ENCODE measurements at places on chromosomes 6 and 20.

DNA sequence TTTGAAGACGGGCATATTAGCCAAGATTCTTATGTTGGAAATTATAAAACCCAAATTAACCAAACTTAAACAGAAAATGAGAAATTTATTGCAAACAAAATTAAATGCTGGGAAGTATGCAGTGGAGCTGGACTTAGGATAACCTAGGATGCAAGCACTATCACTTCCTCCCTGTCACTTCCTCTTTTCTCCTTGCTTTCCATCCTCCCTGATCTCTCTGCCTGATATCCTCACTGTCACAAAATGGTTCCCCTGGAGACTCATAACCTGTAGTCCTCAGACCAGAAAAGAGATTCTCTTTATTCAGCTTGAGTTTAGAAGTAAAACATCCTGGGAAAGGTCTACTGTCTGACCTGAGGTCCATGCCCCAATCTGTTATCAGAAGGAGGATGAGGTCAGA is 7.4 kb upstream of the KLHL32 start:
- no peaks in the 10 kb centered on the region for H3K27me3 ChIP-seq
- DNase-seq, result no peak
- no peaks in the 10 kb centered on the region for H3K4me1 ChIP-seq
- H3K36me3 ChIP-seq, result no peaks in the 10 kb centered on the region

GRCh38 chr6:96812077-96812703 is 25.1 kb downstream of the GPR63 start:
- no peaks in the 10 kb centered on the region for H3K36me3 ChIP-seq
- H3K27ac ChIP-seq, result no peak overlapping the region
- no peaks in the 10 kb centered on the region for H3K4me1 ChIP-seq
- no peak for DNase-seq

DNA sequence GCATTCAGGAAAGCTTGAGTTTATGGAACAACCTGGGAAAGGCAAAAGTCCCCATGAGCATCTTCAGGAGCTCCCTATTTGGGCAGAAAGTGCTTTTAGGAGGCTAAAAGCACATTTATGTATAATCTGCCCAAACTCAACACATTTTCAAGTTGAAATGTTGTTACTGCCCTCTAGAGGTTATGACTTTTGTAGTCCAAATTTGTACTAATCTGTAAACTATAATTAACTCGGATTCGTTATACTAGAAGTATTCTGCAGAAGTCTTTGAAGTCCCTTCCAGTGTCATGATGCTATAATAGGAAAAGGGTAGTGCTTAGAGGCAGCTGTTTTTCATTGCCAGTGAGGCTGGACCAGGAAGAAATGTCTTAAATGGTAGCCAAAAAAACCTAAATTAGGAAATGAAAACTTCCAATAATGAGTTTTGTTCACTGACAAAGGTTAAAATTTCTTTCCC is 44.8 kb upstream of the EMILIN3 start:
- H3K4me3 ChIP-seq, result no peak overlapping the region
- no peaks in the 10 kb centered on the region for H3K27me3 ChIP-seq
- peaks cover 21% of the 10 kb centered on the region for H3K36me3 ChIP-seq

DNA sequence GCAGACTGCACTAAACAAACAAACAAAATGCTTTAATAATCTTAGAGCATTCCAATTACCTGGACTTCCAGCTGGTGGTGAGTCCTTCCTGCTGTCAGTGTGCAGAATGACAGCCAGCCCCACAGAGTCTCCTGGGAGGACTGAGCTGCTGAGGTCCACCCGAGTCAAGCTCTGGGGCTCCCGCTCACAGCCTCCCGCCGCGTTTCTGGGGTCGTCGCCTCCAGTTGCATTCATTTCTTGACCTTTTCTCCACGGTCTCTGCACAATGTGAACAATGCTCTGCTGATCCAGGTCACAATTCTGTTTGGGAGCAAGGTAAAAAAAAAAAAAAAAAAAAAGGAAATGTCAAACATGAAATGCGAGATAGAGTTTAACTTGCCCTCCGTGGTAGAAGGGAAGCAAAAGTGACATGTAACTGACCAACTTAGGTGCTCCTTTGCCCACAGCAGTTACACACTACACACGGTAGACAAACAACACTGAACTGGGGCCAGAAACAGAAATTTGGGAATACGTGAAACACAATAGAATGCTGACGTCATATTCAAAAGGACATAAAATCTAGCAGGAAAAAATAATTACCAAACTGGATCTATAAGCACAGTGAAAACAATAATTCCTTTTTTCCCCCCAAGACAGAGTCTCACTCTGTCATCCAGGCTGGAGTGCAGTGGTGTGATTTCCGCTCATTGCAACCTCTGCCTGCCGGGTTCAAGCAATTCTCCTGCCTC is 464.9 kb downstream of the PRKN start:
- H3K27me3 ChIP-seq, result no peaks in the 10 kb centered on the region
- no peak overlapping the region for H3K4me3 ChIP-seq
- H3K27ac ChIP-seq, result no peak overlapping the region
- H3K4me1 ChIP-seq, result no peaks in the 10 kb centered on the region

GRCh38 chr6:141607956-141608355 is 524.8 kb upstream of the GJE1 start:
- no peak for DNase-seq
- H3K4me1 ChIP-seq, result no peaks in the 10 kb centered on the region
- H3K27me3 ChIP-seq, result no peaks in the 10 kb centered on the region
- H3K27ac ChIP-seq, result no peak overlapping the region

GRCh38 chr6:158018851-158019361 is 37.2 kb downstream of the SYNJ2 start:
- DNase-seq, result no peak
- no peak overlapping the region for H3K27ac ChIP-seq
- peaks cover 7% of the 10 kb centered on the region for H3K4me1 ChIP-seq
- H3K4me3 ChIP-seq, result no peak overlapping the region
- no peaks in the 10 kb centered on the region for H3K36me3 ChIP-seq

DNA sequence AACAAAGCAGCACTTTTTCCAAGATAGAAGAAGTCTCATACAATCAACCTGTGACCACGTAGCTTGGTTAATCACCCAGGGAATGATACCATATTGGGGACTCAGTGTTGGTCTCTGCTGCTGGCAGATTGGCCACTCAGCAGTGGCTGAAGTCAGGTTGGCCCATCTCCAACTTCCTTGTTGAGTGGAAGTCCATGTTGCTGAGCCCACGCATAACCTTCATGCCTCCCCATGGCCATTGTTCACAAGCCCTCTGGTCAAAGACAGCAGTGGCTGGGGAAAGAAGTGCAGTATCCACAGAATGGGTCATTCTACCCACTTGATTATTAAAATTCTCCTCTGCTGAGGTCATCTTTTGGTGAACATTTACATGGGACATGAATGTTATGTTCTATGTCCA is 38.5 kb downstream of the PKIB start:
- DNase-seq, result no peak
- H3K4me1 ChIP-seq, result no peaks in the 10 kb centered on the region
- no peaks in the 10 kb centered on the region for H3K36me3 ChIP-seq
- H3K27ac ChIP-seq, result no peak overlapping the region
- H3K27me3 ChIP-seq, result no peaks in the 10 kb centered on the region
- H3K4me3 ChIP-seq, result no peak overlapping the region

DNA sequence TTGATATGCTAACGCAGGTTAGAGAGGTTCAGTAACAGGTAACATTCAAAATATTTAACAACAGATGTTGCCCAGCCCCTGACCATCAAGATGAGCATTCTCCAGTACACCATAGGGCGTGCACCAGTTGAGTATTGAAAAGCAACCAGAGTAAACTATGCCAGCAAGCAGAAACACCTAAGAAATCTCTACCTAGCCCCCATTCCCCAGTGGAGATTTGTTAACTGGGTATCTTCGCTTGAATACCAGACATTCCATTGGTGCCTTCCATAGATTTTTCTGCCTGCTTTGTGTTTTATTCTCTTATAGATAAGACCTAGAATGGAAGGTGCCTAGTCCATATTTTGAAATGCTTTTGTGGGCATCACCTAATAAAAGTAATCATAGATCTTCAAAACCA is 623.9 kb downstream of the KIF16B start:
- no peak overlapping the region for H3K4me3 ChIP-seq
- H3K36me3 ChIP-seq, result no peaks in the 10 kb centered on the region
- H3K27ac ChIP-seq, result no peak overlapping the region
- DNase-seq, result no peak
- no peaks in the 10 kb centered on the region for H3K27me3 ChIP-seq

- H3K4me3 ChIP-seq, result no peak overlapping the region
- no peaks in the 10 kb centered on the region for H3K36me3 ChIP-seq
- no peaks in the 10 kb centered on the region for H3K4me1 ChIP-seq
- peaks cover 5% of the 10 kb centered on the region for H3K27me3 ChIP-seq
- H3K27ac ChIP-seq, result no peak overlapping the region
Measured at GRCh38 chr20:58374906-58375758, 13.9 kb upstream of the VAPB start.

DNA sequence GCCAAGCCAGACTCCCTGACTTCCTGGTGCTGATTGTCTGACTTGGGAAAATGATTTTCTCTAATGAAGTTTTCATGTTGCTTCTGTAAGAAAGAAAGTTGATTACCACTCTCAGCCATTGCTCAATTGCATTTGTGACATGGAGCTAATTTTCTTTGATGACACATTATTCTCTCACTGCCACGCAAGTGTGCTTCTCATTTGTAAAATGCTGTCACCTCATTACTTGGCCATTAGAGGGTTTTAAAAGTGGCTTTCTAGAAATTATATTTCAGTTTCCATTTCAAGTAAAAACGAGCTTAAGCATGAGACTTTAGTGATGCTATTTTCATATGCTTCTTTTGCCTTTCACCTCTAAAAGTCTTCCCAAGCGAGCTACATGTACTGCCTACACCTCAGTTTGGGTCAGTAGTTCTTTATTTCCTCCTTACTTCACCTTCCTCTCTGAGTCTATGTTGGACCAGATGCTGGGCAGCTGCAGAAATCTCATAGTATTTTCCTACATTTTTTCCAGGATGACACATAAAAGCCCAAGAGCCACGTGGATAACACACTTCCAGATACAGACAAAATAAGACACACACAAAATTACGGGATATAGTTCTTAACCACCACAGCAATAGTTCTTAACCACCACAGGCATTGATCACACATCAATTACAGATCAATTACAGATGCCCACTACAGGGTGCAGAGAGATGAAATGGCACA is 6.3 kb upstream of the FAM210B start:
- no peaks in the 10 kb centered on the region for H3K4me1 ChIP-seq
- H3K27ac ChIP-seq, result no peak overlapping the region
- DNase-seq, result no peak
- no peaks in the 10 kb centered on the region for H3K36me3 ChIP-seq

Measured in esophagus squamous epithelium (tissue), 5 donors.